ENCODE measurements at places on chromosomes 16 and 17.

- DNase-seq = peak; percentile 59
Observed at GRCh38 chr17:42407289-42407836, 15.7 kb downstream of the CAVIN1 start.

DNA sequence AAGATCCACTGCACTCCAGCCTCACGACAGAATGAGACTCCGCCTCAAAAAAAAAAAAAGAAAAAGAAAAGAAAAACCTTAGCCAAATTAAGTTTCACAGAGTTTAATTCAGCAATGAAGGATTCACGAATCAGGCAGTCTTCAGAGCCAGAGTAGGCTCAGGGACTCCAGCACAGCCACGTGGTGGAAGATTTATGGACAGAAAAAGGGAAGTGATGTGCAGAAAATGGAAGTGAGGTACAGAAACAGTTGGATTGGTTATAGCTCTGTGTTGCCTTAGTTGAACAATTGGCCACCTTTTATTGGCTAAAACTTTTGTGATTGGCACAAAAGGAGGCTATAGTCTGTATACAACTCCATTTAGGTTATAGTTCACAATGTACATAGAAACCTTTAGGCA is 256.6 kb downstream of the HS3ST3B1 start:
- DNase-seq = no peak

DNA sequence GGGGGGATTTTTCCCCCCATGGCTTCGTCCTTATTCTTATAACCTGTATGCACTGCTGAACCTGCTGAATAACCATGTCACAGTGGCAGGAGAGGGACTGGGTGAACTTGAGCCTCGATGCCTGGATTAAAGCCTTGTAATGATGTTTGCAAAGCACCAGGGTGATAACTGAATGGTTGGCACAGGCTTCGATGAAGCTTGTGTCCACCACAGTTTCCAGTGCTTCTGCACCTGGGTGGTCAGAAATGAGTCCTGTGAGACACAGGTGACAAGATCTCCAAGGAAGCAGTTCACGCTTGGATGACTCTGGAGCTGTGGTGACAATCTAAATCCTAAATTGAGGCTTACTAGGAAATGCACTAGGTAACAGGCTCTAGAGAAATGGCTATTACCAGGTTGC is 729.3 kb downstream of the MAF start:
- no peak for DNase-seq

DNA sequence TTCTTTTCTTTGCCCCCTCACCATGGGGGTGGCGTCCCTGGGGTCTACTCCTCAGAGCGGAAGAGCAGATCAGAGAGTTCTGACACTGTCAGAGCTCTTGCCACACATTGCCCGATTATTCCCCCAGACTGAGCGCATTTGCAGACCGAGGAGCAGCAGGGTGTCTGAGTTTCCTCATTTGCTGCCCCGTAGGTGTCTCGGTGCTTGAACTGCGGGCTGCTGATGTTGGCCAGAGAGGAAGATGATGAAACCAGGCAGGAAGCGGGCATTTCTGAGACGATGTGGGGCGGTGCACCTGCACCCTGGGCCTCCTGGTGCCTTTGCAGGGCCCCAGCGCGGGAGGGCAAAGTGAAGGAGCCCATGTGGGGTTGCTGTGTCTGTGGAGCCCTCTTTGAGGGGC is 55.2 kb downstream of the ARSG start:
- no peak for DNase-seq

All from choroid plexus epithelial cell (primary cell).